ENCODE measurements at places on chromosomes 1 and 21.

DNA sequence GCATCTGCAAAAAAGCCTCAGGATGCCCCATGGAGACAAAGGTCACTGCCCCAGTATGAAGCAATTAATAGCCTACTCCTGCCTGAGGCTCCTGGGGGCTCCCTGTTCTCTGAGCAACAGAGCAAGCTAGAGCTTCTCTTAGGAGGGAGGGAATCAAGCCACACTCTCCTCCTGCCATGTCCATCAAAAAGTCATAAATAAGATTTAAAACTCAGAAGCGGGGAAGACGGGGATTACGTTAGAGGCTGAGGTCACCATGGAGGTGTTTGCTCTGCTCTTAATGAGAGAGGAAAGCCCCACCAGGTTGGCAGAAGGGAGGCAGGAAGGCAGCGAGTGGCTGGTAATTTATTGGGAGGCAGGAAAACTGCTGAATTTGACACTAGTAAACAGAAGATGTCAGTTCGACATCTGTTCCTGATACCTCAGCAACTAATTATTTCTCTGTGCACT, 98.4 kb upstream of the TNR start:
- no peak for DNase-seq

DNA sequence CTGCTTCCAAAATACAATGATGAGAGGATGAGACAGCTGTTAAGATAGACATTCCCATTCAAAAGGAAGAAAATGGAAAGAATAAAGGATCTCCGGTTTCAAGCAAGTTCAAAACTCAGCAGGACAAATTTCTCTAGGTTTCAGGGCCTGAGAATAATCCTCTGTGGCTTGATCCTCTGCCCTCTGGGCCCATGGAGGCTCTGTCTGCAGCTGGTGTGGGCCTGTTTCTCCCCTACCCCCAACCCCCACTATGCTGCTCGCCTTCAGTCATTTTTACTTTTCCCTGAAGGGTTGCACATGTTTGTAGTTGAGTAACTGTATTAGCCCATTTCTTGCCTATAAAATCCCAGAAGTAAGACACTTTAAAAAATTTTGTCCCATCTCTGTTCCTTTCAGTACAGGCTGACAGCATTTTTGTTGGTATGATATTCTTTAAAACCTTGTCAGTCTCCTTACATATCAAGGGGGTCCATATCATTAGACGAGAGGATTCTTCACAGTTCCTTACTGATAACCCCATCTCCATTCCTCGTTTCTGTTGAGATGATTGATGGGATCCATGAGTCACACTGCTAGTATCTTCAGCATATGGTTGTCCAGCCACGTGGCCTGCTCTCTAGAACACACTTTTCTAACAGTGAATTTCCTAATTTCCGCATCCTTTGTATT, 10.5 kb downstream of the ZMYM4 start:
- no peak for DNase-seq

GRCh38 chr1:29732453-29732852, 496.1 kb downstream of the PTPRU start:
- no peak for DNase-seq

GRCh38 chr21:14842601-14843000, 222.2 kb downstream of the NRIP1 start:
- DNase-seq, result no peak

DNA sequence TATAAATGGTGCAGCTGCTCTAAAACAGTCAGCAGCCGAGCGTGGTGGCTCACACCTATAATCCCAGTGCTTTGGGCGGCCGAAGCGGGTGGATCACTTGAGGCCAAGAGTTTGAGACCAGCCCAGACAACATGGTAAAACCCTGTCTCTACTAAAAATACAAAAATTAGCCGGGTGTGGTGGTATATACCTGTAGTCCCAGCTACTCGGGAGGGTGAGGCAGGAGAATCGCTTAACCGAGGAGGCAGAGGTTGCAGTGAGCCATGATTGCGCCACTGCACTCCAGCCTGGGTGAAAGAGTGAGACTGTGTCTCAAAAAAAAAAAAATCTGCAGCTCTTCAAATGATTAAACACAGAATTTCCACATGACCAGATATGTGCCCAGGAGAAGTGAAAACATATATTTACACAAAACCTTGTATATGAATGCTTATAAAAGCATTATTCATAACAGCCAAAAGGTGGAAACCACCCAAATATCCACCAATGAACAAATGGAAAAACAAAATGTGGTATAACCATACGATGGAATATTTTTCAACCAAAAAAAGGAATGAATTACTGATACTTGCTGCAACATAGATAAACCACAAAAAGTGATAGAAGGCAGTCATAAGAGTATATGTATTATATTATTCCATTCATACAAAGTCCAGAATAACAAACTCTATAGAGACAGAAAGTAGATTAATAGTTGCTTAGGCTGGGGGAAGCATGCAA, 14.1 kb downstream of the EPS15 start:
- DNase-seq, result no peak

- DNase-seq, result no peak
Measured at GRCh38 chr1:56258371-56258770, 321.0 kb downstream of the PLPP3 start.

DNA sequence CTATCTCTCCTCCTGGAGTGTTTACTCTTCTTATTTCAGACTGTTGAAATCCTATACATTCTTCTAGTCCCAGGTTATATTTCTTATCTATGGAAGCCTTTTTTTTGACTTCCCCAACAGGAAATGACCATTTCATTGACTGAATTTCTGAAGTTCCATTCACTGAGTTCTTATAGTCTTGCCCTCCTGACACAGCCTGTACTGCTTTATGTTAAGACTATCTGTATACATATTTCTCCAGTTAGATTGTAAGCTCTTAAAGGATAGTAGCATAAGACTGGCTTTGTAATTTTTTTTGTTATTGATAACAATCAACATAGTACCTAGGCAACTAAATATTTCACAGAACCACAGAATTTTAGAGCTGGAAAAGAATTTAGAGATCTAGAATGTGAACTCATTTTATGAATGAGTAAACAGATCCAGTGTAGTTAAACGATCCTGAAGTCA, 14.9 kb upstream of the MACF1 start:
- no peak for DNase-seq

GRCh38 chr1:248828845-248829244, 3.1 kb upstream of the SH3BP5L start:
- DNase-seq, result no peak

DNA sequence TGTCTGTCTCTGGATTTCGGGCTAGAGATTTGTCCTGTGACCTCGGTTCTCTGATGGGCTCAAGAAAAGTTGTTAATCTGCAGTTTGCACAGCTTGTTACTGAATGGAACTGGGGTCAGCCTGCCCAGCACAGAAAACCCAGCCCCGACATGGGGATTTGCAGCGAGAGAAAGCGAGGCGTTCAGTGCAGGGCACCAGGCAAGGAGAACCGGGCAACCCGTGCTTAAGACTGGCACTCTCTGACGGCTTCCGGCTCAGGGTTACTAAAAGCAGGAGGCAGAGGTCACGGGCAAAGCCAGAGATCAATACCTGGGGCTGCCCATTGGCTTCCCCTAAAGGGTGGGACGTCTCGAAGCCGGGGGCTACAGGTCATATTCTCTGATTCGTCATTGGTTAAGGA, 29.9 kb upstream of the COL6A1 start:
- no peak for DNase-seq

- DNase-seq, result no peak
Measured at GRCh38 chr1:160748878-160749269, 9.8 kb downstream of the SLAMF7 start.

DNA sequence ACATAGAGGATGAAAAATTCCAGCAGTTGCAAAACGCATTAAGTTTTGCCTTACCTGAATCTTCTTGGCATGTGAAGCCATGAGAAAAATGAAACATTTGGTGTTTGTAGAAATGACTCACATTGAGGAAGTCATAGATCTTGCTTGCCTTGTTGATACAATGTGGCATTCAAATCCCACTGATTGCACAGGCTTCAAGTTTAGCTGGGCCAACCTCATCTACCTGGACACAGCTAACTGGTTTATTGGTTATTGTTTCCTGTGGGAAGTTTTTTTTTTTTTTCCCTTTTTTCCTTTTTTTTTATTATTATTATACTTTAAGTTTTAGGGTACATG, 168.9 kb upstream of the C21orf91 start:
- no peak for DNase-seq

GRCh38 chr1:114482585-114482984, 28.4 kb downstream of the TRIM33 start:
- DNase-seq, result no peak

DNA sequence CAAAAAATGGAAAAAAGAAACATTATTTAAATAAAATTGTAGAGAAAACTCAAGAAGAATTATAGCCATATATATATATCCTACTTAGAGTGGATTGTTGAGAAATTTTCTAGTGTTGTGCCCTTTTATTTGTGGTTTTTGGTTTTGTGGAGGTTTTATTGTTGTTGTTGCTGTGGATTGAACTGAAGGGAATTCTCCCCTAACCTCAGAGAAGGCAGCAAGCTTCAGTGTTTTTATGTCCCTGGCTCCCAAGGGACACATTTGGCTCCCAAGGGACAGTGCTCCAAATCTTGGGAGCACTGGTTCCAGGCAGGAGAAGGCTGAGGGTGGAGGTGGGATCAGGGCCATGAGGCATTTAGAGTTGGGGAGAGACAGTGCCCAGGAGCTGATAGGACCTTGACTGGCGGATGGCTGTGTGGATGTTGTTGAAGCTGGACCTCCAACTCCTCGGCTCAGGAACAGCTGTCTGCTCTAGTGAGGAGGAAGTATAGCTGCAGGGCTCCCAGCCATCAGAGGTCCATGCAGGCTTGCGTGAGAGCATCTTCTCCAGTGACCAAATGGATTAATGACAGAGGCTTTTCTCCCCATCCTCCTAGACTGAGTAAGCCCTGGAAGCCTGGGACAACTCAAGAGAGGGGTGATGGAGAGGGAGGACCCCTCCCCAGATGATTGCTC, 100.5 kb downstream of the TEX35 start:
- no peak for DNase-seq

- DNase-seq, result no peak
Measured at GRCh38 chr1:63448731-63449246, 74.2 kb downstream of the ITGB3BP start.

GRCh38 chr1:62356257-62356835, 37.1 kb upstream of the KANK4 start:
- no peak for DNase-seq

- no peak for DNase-seq
Measured at GRCh38 chr1:243558576-243558975, 291.5 kb downstream of the AKT3 start.

- DNase-seq, result no peak
Measured at GRCh38 chr1:226763905-226764264, 24.8 kb upstream of the ITPKB start.

DNA sequence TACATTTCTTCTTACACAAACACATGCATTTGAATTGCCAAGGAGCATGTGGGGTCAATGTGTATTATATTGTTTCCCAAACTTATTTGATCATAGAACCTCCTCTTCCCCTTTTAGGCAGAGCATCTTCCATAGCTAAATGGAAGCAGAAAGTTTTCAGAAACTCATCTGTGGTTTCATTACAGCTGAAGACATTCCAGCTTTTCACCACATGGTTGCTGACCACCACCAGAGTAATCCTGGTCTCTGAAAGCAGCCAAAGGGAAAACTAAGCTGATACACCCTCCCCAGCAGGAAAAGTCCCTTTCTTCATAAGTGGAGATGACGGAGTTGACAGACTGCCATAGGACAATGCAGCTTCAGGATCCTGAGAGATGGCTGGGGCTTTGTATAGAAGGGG, 30.2 kb upstream of the OTUD3 start:
- DNase-seq, result no peak

- no peak for DNase-seq
Measured at GRCh38 chr1:61757950-61758349, 15.7 kb downstream of the PATJ start.

- DNase-seq, result no peak
Measured at GRCh38 chr1:64474665-64475439, 4.9 kb downstream of the CACHD1 start.
